ENCODE measurements at places on chromosomes 1 and 21.

DNA sequence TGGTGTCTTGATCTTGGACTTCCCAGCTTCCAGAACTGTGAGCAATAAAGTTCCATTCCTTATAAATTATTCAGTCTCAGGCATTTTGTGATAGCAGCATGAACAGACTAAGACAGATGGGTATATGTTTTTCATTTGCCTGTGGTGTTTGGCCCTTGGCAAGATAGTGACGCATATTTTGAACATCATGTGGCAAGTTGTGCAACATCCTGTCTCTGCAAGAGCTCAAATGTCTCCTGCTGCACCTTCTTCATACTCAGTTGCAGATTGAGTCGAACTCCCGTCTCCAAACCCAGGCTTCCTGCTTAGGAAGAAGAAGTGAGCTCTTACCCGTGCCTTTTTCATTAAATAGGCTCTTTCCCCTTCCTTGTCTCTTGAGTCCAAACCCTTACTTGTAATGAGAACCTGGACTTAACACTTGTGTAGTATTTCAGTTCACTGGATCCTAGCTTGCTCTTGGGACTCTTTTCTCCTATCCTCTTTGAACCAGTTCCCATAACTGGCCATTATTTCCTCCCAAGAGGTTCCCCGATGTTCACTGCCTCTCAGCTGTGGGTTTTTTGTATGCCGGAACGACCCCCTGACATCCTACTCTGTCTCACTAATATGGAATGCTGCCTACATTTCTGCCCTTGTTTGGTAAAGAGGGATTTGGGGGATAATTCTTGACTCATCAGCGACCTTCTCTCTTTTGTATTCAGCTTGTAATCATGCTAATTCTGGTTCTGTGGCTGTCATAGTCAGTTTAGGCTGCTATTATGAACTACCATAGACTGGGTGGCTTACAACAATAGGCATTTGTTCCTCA is 125.0 kb upstream of the KCNK2 start:
- peak; percentile 39 for DNase-seq

DNA sequence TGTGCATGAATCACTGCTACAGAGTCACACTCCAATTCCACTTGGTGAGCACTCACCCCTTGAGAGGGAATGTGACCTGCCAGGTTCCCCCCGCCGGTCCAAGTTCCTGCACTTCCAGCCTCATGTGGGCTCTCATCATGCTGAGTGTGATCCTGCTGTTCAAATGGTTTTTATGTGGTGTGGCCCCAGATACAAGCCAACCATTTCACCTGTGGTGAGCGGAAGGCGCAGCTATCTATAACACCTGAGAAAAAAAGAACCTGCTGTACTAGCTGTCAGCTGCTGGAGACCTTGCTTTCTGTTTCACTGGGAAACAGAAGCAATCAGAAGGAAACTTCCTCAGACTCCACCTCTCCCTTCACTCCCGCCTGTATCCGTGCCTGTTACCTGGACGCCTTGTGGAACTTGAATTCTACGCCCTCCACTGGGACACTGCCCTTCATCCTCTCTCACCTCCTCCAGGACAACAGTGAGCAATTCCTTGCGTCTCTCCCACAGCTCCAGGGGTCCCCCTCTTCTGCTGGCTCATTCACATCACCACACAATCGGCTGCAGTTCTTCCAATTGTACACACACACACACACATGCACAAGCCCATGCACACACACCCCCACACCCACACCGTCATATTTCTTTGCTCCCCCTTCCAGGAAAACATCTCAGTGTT is 64.4 kb upstream of the RPL11 start:
- no peak for DNase-seq

DNA sequence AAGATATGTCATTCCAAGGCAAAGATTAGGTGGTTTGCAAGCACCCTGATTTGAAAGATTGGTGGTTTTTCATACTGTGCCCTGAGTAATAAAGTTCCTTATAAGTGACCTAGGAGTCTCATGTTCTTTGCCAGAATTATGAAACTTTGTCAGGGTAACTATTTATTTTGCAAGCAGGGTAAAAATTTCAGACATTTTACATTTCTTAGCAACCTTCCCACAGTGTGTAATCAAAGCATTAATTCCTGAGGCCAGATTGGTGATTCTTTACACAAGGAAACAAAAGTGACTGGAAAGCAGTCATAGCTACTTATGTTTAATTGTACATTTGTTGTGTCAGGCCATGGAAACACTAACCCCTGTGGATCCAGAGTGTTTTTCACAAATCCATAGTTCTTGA is 998.0 kb upstream of the B3GALT2 start:
- DNase-seq: no peak

- no peak for DNase-seq
Measured at GRCh38 chr1:108142773-108143394, 57.3 kb downstream of the SLC25A24 start.

GRCh38 chr1:19479351-19480120 is 5.8 kb downstream of the CAPZB start:
- no peak for DNase-seq

DNA sequence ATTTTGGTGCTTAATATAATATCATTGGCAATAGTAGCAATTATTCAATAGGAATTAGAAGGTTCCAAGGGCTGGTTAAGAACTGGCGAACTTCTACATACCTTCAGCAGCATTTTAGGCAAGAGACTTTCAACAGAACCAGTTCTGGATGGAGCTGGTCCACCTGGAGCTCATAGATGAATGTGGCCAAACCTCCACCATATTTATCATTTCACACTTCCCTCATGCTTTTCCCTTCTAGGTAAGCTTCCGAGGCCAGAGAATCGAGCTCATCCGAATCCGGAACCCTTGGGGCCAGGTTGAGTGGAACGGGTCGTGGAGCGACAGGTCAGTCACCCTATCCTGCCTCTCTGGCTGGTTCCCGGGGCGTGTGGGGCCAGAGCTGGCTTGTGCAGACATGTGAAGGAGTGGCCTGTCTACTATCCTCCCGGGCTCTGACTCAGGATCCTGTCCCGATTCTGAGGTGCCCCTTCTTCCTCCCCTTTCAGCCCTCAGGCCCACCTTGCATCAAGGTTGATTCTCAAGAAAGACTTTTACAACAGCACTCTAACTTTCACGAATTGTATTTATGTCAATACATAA is 24.7 kb downstream of the CAPN9 start:
- DNase-seq: no peak
